ENCODE measurements at places on chromosomes 4 and X.

DNA sequence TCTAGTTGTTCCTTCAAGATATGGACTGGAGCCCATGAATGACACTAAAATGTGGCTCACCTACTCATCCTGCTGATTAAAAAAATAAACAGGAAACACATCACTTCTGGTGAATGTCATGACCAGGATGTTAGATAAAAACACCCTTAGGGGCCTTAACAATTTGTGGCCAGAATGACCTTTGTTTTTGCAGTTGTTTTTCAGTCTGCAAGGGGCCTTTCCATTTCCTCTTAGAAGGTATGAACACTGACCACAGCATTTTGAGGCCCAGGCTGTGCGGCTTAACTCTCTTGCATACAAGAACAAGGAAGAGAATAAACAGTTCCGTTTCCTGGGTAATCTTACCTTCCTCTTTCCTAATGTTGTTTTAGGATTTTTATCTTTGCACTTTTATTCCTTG is 113.2 kb downstream of the IL1RAPL2 start:
- no peak for DNase-seq

GRCh38 chrX:13341491-13342101 is 21.7 kb upstream of the ATXN3L start:
- DNase-seq: no peak

DNA sequence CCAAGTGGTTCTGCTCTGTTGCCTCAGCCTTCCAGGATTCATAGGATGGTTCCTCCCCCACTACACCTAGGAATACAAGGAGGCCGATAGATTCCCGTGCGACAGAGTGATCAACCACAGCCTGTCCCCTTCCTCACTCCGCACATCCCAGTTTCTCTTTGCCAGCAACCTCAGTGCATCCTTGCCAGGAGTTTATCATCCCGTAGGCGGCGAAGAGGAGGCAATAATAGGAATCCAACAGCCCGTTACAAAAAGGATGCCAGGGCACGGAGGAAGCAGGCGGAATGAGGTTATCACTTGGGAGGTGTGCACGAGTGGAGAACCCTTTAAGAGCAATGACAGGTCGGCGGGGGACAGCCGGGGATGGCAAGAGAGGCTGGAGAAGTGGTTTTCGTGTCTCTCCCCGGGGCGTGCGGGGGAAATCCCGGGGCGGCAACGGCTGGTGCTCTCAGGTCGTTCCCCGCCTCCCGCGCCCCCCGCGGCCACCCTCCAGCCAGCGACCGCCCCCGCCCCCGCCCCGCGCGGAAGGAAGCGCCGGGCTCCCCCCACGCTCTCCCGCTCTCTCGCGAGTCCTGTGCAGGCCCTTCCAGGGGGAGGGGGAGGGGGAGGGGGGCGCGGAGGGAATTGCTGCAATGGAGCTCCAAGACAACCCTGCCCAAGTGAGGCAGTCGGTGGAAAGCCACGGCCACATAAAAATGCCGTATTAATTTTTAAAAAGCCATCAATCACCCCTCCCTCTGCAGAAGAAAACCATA is 1.6 kb downstream of the PPP3CA start:
- peak; percentile 52 for DNase-seq

GRCh38 chr4:80239480-80240150 is 26.8 kb upstream of the FGF5 start:
- DNase-seq: no peak

- no peak for DNase-seq
Measured at GRCh38 chrX:124395145-124395880, 49.0 kb downstream of the SH2D1A start.

DNA sequence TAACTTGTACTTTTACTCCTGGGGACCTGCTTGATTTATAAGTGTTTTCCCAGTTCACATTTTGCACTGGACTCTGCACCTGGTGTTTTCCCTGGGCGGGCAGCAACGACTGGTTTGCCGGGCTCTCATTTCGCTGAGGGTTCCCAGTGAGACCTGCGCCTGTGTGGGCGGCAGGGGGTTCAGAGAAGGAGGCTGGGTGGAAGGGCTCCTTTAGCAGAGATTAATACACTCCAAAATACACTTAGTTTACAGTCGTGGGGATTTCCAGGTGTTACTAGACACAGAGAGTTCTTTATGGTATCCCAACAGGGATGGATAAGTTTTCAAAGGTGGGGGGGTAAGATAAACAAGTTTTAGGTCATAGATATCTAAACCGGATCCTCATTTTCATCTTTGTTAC is 53.0 kb upstream of the SHISA3 start:
- DNase-seq: no peak

DNA sequence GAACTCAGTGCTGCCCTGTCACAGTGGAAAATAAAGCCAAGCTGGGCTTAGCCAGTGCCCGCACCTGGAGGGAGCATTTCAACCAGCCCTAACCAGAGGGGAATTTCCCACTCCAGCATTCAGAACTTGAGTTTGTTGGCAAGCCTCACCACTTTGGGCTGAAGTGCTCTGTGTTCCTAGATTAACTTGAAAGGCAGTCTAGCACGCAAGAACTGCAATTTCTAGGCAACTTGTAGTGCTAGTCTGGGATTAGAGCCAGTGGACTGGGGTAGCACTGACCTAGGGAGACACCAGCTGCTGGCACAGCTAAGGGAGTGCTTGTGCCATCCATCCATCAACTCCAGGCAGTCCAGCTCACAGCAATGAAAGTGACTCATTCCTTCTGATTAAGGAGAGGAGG is 1060.6 kb upstream of the GRID2 start:
- DNase-seq: no peak

- no peak for DNase-seq
Measured at GRCh38 chrX:47297874-47298273, 65.1 kb downstream of the USP11 start.

DNA sequence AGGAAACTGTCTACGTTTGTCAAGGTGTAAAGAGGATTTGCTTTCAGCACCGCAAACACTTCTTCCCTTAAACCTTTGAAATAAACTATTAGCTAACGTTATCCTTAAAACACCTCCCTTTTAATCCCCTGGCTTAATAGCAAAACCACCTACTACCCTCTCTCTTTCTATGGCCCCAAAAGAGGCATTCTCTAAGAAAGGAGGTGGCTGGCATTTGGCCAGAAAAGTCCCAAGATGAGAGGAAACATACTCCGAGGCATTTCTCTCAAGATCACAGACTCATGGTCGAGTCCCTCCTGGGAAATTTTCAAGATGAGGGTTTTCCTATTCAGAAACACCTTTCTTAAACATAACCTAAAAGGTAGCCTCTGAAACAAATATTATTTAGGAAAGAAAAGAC is 60.6 kb upstream of the VCX3B start:
- DNase-seq: no peak

- no peak for DNase-seq
Measured at GRCh38 chr4:114997576-114998247, 115.7 kb downstream of the NDST4 start.

GRCh38 chr4:125010796-125011503 is 298.4 kb upstream of the ANKRD50 start:
- DNase-seq: no peak

DNA sequence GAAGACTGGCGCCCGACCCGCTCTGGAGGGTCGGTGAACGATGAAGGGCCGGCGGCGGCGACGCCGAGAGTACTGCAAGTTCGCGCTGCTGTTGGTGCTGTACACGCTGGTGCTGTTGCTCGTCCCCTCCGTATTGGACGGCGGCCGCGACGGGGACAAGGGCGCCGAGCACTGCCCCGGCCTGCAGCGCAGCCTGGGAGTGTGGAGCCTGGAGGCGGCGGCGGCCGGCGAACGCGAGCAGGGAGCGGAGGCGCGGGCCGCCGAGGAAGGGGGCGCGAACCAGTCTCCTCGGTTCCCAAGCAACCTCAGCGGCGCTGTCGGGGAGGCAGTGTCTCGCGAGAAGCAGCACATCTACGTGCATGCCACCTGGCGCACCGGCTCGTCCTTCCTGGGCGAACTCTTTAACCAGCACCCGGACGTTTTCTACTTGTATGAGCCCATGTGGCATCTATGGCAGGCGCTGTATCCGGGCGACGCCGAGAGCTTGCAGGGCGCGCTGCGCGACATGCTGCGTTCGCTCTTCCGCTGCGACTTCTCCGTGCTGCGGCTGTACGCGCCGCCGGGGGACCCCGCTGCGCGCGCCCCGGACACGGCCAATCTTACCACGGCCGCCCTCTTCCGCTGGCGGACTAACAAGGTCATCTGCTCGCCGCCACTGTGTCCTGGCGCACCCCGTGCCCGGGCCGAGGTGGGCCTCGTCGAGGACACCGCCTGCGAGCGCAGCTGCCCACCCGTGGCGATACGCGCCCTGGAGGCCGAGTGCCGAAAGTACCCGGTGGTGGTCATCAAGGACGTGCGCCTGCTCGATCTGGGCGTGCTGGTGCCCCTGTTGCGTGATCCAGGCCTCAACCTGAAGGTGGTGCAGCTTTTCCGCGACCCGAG is 568 bp downstream of the CHST7 start:
- peak; percentile 40 for DNase-seq

- no peak for DNase-seq
Measured at GRCh38 chrX:68795741-68796140, 33.1 kb upstream of the EFNB1 start.

DNA sequence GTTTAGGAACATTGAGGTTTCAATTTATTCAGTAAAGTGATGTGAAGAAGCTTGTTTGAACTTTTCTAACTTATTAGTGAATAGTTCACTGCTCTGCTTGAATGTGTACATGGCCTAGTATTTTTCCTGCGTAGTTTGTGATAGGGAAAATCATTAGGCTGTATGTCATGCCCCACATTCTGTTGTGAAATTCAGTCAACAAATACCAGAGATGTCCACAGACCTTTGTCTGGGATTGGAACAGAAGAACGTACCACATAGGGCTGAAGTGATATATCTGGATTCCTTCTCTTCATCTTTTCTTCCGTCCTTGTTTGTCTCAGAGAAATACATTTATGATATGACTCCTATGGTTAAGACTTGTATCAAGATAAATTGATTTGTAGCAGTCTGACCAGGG is 88.8 kb upstream of the PLS3 start:
- DNase-seq: no peak

DNA sequence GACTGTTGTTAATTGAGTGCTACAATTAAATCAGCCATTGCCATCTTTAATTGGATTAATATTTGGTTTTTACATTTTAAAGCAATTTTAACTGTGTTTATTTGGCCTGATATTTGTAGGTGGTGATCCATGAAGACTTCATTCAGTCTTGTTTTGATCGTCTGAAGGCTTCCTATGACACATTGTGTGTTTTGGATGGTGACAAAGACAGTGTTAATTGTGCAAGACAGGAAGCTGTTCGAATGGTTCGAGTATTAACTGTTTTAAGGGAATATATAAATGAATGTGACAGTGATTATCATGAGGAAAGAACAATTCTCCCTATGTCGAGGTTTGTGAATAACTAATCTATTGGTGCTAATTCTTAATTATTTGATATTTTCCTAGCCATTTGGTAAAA is 82.6 kb downstream of the USP9X start:
- DNase-seq: no peak
